ENCODE measurements at places on chromosomes 12 and 14.

DNA sequence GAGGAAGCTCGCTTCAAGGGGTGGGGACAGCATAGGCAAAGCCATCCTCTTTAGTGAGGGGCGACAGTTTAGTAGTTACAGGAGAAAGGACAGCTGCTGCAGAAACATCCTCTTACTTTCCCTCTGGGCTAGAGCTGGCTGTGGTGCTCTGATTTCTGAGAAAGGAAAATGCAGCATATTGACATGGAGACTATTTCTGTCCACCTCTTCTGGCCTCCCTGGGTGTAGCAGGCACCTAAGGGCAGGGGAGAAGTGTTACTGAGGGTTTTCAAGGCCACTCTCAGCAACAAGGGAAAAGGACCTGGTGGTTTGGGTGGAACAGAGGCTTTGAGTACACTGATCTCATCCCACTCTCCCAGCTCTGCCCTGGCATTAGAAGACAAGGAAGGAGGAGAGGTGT is 40.0 kb upstream of the CTDSP2 start:
- peak; percentile 46 for DNase-seq

DNA sequence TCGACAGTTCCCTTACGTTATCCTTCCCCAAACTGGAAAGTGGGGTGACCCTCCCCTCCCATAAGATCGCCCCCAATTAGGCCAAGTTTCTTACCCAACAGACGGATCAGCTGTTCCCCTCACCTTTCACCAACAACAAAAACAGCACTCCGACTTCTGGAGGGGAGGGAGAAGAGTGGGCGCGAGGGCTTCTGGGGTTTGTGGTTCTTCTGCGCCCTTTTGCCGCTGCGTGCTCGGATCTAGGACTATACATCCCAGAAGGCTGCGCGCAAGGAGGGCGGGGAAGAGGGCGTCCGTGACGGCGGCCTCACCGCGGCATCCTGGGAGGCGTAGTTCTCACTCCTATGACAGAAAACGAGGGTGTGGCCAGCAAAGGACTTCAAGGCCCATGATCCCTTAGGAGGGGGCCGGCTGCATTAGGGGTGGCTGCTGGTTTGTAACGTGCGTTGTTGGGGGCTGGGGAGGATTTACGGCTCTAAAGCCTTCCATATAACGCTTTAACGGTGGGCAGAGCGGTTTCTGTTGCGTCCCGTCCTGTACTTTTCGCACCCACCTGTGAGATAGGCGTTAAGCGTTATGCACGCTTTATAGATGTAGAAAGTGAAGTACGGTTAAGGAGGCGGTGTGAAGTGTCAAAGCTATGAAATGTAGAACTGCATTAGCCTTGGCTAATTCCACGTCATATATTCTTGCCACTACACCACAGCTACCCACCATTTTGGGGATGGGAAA is at the start of gene CALCOCO1:
Gene CALCOCO1, minus strand, starts transcription at position 143 of the 732 bp plus-strand sequence. CDS start 2,210 bp downstream, outside the sequence.
- peak; percentile 98 for DNase-seq

GRCh38 chr14:48725051-48725734 is 861.0 kb downstream of the RPS29 start:
- no peak for DNase-seq

GRCh38 chr14:23024612-23025075 is 10.1 kb downstream of the PSMB5 start:
- DNase-seq, result no peak

DNA sequence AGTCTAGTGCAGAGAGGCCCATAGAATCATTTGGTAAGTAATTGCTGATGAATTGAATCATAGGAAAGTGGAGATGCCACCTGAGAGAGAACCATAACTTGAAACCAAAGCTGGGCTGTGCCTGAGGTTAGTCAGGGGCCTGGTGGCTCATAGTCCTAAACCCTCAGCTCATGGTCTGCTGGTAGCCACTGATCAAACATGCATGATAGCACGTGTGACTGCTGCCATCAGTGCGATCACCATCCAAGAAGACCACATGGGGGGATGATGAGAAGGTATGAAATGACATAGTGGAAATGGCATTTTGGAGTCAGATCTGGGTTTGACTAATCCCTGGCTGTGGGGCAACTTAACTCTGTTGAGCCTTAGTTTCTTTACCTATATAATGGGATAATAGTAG is 190.5 kb downstream of the CACNA1C start:
- no peak for DNase-seq

DNA sequence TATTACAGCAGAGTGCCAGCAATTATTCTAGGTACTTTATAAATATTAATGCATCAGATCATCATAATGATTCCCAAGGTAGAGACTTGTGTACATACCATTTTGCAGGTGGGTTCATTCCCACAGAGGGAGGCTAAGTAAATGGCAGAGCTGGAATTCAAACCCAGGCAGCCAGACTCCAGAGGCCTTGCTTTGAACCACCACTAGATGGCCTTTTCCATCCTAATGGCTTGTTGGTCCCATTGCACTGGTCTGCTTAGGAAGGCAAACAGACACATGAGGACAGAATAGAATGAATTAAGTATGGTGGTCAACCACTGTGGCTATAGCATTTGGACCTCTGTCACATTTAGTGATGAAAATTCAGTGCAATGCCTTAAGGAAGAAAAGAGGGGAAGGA is 158.7 kb downstream of the METTL25 start:
- DNase-seq, result no peak

DNA sequence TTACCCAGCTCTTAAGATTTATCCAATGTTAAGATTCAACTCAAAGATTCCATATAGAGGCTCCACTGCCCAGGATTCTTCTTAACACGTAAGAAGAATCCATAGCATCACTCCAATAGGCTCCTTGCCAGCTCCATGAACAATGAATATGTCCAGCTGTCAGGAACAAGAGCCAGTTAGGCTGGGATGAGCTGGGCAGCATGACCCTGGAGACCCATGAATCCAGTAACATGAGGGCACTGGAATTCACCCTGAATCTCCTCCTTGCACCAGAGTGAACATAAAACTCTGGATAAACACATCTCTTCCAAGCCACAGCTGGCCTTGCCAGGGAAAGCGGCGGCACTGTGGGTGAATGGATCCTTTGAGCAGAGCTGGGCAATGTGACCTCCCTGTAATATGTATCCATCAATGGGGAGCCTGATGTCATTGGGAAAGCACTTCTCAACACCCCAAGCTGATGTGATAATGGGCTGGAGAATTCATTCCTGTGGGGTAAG is 24.4 kb upstream of the TC2N start:
- DNase-seq, result peak; percentile 77

GRCh38 chr12:100199347-100200149 is 1.1 kb upstream of the ACTR6 start:
- peak; percentile 65 for DNase-seq

- DNase-seq, result no peak
Measured at GRCh38 chr14:104819361-104819781, 18.5 kb downstream of the ZBTB42 start.

GRCh38 chr14:99192830-99193229 is 79.2 kb downstream of the BCL11B start:
- no peak for DNase-seq

- DNase-seq, result no peak
Measured at GRCh38 chr12:113858841-113859386, 107.2 kb downstream of the RBM19 start.

- no peak for DNase-seq
Measured at GRCh38 chr12:28065374-28065773, 92.8 kb upstream of the PTHLH start.

DNA sequence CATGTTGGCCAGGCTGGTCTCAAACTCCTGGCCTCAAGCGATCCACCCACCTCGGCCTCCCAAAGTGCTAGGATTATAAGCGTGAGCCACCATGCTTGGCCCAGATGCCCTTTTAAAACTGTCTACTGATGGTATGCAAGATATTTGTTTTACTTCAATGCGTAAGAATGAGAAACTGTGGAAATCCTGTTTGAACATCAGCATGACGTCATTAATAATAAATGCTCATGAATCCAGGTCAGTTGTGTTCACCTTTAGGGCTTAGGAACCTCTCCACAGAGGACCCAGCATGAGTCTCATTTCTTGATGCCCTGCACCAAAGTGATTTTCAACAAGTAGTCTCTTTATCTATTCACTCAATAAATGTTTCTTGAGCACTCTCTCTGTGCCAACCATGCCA is 34.5 kb upstream of the FOS start:
- DNase-seq, result no peak

DNA sequence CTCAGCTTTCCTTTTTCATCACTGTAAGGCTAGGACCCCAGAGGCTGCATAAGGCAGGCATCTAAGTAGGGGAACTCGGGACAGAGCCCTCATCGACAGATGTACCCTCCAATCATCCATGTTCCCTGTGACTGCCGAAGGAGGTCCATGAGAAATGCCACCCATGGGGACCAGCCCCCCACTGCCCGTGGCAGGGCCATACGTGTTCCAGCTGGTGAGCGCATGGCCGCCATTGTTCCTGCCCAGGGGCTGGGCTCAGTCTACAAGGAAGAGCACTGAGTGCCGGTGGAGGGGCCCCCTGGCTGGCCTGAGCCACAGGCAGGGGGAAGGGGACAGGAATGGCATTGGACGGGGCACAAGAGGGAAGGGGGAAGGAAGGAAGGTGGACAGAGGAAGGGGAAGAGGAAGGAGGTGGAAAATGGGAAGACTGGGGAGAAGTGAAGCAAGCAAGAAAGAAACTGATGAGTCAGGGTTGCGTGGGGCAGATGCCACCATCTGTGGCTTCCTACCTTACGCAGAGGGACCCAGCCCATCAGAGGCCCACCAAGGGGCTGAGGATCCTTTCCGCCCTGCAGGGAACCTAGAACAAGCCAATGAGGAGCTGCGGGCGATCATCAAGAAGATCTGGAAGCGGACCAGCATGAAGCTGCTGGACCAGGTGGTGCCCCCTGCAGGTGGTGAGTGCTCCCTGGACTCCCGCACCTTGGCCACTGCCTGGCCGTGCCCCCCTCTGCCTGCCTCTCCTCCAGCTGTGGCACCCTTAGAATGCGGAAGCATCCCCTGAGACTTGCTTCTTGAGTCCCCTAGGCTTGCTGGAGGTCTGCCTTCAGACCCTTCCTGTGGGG is 120.6 kb upstream of the FKBP4 start:
- DNase-seq, result no peak

DNA sequence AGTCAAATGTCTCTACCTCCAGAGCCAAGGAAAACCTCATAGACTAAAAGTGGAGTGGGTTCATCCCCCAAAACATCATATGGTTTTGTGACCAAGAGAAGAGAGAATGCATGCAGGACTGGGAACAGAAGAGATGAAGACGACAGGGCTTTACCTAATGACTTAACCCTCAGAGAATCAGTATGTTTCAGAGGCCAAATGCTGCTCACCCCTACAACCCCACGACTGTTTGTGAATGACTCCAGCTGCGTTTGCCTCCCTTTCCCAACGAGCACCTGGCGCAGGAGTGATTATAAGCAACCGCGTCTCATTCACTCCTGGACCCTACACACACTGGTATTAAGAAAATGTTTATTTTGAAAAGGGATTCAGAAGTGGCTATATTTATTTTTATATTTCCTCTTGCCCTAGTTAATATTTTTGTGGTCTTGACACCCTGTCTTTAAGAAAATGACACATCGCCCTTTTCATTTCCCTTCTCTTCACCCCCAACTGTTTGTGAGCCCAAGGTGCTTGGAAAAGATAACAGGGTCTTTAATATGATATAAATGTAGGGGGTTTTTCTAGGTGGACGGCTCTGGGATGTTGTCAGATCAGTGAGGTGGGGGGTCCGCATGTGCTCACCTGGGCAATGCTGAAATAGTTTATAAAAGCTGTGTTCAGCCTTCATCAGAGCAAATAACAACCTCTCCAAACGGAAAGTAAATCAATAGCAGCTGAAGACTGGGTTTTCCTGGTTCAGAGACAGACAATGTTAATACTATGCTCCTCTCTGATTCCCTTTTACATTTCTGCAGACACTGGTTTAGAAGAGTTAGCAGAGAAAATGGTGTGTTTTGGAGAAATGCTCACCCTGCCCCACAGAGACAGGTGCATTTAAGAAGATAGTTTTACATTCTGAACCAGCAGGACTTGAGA is 77.7 kb downstream of the SLC15A4 start:
- no peak for DNase-seq

GRCh38 chr12:33825442-33825841 is 196.9 kb upstream of the ALG10 start:
- DNase-seq, result no peak

DNA sequence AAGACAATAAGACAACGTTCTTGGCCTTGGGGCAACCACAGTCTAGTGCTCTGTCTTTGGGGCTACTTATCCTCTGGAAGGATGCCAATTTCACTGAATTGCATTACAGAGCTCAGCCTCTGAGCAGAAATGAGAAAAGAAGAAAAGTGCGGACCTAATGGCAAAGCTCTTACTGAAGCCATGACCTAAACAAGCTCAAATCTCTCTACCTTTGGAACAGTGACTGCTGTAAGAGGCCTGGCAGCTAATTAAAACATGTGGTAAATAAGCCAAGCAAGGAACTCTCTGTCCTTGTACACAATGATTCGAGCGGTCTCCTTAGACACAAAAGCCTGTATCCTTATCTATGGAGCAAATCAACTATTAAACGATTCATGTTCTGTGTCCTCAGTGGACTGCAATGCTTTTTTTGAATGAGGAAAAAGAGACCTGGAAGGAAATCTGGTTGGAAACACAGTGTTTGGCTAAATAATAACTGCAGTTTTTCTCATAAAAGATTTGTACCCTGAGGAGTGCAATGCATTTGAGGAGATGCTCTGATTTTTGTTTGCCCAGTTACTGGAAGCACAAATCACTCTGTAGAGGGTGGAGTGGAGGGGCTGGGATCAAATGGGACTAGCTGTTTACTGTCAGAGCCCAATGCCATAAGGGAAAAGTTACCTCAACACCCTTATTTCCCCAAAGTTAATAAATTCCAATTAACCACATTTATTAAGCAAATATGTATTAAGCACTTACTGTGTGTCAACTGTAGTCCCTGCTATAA is 113.9 kb downstream of the NDUFA12 start:
- DNase-seq, result no peak

DNA sequence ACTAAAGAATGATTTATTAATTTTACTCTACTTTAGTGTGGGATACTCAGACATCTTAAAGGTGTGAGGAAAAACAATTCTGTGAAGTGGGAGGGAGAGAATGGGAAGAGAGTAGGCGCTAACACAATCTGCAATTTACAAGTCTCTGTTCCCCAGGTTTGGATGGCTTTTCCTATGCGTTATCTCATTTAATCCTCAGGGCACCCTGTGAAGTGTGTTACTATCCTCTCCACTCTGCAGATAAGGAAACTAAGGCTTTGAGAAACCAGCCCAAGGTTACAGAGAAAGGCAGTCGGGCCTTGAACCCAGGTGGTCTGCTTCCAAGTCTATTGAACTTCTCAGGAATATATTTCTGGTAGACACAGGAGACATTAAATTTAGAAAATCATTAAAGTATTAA is 36.2 kb upstream of the TUBA1C start:
- no peak for DNase-seq
